ENCODE measurements at places on chromosomes 7 and 10.

GRCh38 chr7:45259227-45259596, 101.6 kb downstream of the RAMP3 start:
- no peak for DNase-seq

DNA sequence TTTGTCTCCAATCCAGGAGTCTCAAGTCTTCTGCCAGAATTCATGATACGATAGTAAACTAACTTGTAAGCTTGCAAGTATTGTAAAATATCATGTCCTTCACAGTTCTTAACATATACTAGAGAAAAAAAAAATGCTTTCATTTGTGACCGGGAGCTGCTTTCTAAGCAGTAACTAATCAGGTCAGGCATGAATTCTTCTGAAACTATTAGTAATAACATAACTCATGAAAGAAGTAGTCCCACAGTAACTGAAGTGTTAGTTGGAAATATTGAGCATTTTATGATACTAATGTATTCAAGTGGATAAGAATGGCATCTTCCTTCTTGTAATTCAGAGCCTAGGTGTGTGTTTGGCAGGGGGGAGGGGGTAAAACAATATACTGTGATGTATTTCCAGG, 665.6 kb downstream of the DNAJB9 start:
- DNase-seq, result no peak

GRCh38 chr7:128201067-128201689, 39.9 kb upstream of the LEP start:
- no peak for DNase-seq

GRCh38 chr10:3660753-3661152, 124.3 kb downstream of the KLF6 start:
- DNase-seq, result no peak

- DNase-seq, result no peak
Measured at GRCh38 chr7:50346545-50347497, 42.3 kb downstream of the IKZF1 start.

- no peak for DNase-seq
Measured at GRCh38 chr10:124389613-124390361, 28.9 kb downstream of the OAT start.

GRCh38 chr10:115903845-115904244, 369.2 kb downstream of the GFRA1 start:
- DNase-seq, result no peak

DNA sequence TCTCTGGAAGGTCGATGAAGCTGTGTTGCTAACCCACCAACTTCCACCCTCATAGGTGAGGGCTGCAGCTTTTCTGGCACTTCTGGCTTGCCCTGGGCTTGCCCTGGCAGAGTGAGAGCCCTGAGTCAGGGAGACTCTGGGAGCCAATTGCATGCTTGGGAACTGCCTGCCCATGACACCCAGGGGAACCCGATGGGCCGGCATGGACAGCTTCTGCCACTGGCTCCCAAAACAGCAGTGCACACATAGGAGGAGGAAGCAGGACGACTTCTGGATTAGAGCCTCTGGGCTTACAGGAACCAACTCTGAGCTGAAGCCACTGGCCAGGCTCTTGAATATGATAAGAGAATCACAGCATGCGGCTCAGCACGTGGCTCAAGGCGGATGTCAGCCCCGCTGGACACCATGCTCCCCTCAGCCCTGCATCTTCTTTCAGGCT, 135.2 kb upstream of the UNC5B start:
- DNase-seq, result no peak

- no peak for DNase-seq
Measured at GRCh38 chr10:64113792-64114191, 592.6 kb downstream of the REEP3 start.

DNA sequence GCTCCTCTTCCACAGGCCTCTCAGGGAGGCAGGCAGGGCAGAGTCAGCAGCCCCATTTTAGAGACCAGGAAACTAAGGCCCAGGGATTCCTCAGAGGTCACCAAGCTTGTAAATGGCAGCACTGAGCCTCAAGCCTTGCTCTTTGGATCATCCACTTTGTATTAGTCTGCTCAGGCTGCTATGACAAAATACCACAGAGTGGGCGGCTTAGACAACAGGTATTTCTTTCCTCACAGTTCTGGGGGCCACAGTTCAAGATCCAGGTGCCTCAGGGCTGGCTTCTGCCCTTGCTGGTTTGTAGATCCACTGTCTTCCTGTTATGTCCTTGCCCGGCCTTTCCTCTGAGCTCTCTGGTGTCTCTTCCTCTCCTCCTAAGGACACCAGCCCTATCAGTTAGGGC, 151.2 kb downstream of the GRK5 start:
- no peak for DNase-seq

GRCh38 chr7:34249192-34249591, 343.9 kb downstream of the BMPER start:
- DNase-seq, result no peak

DNA sequence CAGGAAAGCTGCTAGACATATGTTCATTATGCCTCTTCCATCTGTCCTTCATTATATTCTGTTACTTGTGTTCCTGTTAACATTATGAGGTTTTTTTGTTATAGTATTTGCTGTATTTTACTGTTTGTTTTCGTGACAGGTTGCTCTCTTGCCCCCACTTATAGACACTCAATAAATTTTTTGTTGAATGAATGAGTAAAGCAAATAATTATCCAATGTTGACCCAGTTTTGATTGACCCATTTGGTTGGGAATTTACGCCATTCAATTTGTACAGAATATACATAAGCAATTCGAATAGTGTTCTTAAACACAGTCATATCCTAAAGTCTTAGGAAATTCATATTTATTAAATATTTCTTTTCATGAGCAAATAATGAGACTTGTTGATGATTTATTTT, 11.8 kb downstream of the CCSER2 start:
- no peak for DNase-seq

- DNase-seq, result no peak
Measured at GRCh38 chr7:38453826-38454225, 177.3 kb downstream of the AMPH start.

DNA sequence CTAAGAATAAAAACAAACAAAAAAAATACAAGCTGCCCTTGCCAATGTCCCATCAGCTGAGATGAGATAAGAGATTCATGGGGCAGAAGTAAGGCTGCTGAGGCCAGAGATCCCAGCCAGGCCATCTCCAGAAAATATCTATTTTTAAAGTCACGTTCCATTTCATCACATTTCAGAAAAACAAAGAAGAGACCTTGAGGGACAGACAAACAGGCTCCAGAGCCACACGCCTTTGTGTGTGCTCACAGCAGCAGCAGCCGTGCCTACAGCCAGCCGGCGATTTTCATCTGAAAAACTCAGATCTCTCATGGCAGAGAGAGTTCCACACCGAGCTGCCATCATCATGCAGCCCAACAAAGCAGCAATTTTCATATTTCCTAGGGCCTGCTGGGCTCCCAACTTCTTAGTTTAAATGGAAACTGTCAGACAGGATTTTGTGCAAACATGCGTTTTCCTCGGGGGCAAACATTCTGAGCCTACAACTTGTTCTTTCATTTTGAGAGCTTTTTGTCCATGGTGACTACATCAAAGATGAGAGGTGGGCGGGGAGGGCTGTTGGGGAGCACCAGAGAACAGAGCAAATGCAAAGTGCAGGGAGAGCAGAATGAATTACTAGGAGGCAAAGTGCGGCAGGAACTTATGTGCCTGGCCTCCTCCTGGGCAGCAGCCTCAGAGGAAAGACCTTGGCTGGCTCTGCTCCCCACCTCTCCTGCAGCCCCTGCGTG, 38.8 kb downstream of the DLG5 start:
- DNase-seq, result no peak

DNA sequence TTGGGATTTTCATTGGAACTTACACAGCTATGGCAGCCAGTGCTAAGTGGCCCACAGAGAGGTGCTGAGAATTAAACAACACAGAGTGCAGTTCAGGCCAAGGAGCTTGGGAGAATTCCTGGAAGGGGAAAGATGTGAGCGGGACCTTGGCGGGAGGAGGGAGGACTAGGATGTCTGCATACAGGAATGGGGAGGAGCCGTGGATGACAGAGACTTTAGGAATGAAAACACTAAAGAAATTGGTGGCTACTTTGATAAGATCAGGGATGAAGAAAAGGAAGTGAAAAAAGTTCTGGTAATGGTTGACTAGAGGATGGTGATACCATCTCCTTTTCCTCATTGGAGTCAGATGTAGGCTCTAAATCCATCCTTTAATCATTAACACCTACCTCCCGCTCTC, 234.2 kb upstream of the FZD8 start:
- DNase-seq, result peak; percentile 41

DNA sequence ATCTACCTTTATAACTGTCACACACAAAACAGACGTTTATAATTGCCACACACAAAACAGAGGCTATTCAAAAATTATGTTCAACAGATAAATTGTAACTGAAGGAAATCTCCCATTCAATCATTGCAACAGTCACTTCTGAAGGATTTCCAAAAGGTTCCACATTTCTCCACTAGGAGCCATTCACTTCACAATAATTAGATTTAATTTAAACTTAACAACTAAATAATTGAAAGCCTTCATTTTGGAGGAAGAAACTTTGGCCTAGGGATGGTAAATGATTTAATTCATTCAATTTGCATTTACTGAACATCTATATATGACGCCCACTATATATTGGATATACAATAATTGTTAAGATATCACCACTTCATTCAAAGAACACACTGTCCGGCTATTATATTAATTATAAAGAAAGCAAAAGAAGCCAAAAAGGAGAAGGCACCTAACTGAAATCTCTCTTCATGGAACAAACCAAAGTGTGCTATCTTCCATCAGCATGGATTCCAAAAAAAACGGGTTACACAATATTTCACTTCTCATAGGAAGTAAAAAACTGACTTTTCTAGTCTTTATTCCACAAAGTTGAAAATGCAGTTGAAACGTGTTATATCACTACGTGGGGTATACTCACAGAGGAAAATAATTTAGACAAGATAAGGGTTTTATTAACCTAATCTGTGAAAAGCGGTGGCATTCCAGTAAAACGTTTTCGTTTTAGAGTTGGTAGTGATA, 1.7 kb downstream of the ATAD1 start:
- no peak for DNase-seq

DNA sequence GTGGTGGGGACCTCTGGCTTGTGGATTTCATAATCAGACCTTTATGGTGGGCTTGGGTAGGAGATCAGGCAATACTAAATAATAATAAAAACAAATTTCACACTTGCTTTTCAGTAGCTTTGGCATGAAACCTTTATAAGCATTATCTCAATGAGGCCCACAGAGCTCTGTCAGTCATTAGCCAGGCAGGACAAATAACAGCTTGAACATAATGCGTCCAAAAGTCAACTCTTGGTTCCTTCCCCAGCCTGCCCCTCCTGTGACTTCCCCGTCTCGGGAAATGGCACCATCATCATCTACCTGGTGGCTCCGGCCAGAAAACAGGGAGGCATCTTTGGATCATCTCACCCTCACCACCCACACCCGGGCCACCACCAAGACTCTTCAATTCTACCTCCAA, 40.8 kb downstream of the KCTD7 start:
- DNase-seq, result no peak

GRCh38 chr7:74344786-74345185, 55.6 kb downstream of the CLIP2 start:
- DNase-seq, result no peak

GRCh38 chr7:40223451-40224127, 88.8 kb downstream of the SUGCT start:
- no peak for DNase-seq

DNA sequence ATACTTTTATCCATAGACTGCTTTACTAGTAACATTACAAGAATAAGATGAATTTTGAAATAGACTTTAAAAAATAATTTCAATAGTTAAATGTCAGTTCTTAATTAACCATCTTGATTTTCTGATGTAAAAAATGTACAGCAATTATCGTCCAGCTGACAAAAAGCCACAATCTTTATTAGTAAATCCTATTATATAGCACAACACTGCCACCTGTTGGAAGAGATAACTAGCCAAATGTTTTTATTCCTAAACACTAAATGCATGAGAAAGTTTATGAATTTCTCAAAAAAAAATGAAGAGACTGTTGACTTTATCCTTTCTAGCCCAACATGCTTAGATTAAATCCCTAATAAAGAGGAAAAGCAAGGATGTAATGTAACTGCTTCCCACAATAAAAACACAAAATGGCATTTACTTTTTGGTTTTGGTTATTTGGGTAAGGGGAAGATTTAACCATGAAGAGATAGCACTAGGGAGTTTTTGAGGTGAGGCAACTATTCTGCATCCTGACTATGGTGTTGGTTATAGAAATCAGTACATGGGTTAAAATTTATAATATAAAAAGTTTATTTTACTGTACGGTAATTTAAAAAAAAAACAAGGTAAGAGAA, 8.0 kb downstream of the COA1 start:
- DNase-seq, result peak; percentile 27

- no peak for DNase-seq
Measured at GRCh38 chr7:85469446-85470010, 282.7 kb upstream of the SEMA3D start.

DNA sequence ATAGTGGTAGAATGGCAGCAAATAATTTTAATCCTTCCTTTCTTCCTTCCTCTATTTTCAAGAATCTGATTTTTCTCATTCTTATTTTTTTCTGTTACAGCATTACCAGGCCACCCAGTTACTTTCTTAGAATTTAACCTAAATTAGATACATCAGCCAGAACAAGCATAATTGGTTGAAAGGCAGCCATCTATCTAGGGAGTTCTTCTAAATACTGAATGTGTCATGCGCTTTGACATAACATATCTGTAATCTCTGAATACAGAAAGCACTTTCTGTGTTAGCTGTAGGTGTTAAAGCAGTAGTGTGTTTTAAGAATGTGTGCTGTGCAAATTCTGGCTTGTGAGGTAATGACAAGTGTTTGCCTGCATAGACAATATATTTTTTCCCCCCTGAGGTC, 97.3 kb downstream of the BTRC start:
- no peak for DNase-seq

DNA sequence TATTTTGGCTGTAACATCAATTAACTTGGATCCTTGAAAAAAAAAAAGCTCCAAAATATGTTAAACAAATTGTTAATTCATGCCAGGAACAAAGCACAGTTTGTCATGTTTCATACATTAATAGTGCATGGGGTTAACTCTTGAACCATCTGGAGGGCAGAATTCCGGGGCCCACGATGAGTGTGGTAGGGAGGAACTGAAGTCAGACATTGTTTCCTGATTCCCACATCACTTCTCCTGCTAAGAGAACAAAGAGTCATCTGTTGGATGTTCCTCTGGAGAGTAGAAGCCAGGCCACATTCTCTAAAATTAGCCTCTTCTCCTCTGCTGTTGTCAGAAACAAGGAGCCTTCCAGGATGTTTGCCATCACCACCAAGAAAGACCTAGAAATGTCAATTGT, 54.6 kb downstream of the TMEM178B start:
- DNase-seq, result no peak

- peak; percentile 41 for DNase-seq
Measured at GRCh38 chr10:21402606-21403083, 122.8 kb downstream of the SKIDA1 start.

DNA sequence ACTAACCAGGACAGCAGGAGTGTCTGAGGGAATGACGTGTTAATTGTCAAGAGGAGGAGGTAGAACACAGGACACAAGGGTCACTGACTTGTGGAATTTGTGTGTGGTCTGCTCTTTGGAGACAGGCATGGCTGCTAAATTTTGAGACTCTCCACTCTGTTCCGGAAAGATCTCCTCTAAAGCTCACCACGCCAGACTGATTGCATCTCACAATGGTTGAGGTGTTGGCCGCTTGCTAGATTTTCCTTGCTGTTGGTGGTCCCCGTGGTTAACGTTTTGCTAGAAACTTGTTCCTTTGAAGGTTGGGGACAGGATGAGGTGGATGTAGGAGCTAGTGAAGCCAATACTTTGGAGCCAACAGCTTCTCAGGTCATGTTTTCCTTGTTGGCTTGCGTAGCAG, 57.0 kb downstream of the MCMBP start:
- no peak for DNase-seq

- DNase-seq, result no peak
Measured at GRCh38 chr7:131466735-131467365, 89.6 kb downstream of the PODXL start.

- peak; percentile 97 for DNase-seq
Measured at GRCh38 chr7:91264046-91264923, at the start of gene FZD1. Gene FZD1 (plus strand): TSS chr7:91264433. CDS start chr7:91264881, 448 bp downstream.

Data from brain microvascular endothelial cell (primary cell).